Fibroblast of lung (primary cell): ENCODE measurements at places on chromosomes 5 and 9. TPM values are rescaled to one million over a fixed set of nuclear protein-coding genes. Genes with fewer than 3 reads are reported as not detected.

DNA sequence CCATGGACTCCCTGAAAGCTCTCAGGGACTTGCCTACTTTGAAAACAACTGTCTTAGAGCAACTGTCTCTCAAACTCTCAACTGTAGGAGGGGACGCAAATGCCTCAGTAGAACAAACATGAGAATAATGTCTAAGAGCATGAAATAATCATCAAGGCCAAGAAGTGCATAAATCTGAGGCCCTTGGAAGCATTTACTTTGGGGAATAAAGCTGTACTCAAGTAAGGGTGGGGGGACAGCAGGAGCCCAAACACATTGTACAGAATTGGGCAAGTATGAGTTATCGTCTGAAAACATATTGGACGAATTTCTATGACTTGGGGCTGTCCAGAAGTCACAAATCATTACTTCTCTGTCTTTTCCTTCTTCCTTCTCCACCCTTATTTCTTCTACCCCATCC, 96.3 kb upstream of the HMHB1 start:
- no peaks in the 10 kb centered on the region for H3K27me3 ChIP-seq
- no peak for DNase-seq
- no peaks in the 10 kb centered on the region for H3K36me3 ChIP-seq
- H3K4me1 ChIP-seq = peaks cover 2% of the 10 kb centered on the region
- no peak overlapping the region for H3K27ac ChIP-seq

Gene CRHBP
- 0.17 and 0.18 TPM in 2 replicates for polyA plus RNA-seq

DNA sequence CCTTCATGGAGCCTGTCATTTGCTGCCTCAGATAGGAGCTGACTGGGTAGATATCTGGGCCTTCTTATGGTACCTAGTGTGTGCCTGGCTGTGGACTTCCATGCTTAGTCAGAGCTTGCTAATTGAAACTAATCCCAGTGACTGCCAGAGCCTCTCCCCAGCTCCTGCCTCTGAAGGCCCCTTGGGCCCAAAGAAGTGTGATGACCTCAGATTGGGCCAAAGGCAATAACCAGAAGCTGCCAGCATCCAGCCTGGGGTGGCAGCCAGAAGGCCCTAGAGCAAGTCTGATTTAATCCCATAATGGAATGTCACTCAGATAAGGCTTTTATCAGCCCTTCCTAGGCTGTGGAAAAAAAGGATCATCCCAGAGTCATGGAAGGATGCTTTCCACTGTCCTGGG, 17.1 kb upstream of the CDC23 start:
- H3K27me3 ChIP-seq = no peaks in the 10 kb centered on the region
- no peak overlapping the region for H3K27ac ChIP-seq
- peak; percentile 48 for DNase-seq
- H3K4me3 ChIP-seq = no peak overlapping the region
- no peaks in the 10 kb centered on the region for H3K4me1 ChIP-seq

GRCh38 chr9:114384836-114385396, 2.9 kb downstream of the AKNA start:
- DNase-seq = no peak
- no peaks in the 10 kb centered on the region for H3K27me3 ChIP-seq
- peaks cover 34% of the 10 kb centered on the region for H3K4me1 ChIP-seq
- H3K36me3 ChIP-seq = no peaks in the 10 kb centered on the region
- H3K4me3 ChIP-seq = no peak overlapping the region
- peak overlapping the region; percentile 72 for H3K27ac ChIP-seq

- H3K4me3 ChIP-seq = no peak overlapping the region
- DNase-seq = no peak
- H3K27ac ChIP-seq = no peak overlapping the region
- H3K4me1 ChIP-seq = peaks cover 2% of the 10 kb centered on the region
- no peaks in the 10 kb centered on the region for H3K27me3 ChIP-seq
- H3K36me3 ChIP-seq = no peaks in the 10 kb centered on the region
Observed at GRCh38 chr5:156379206-156379605, 52.2 kb downstream of the SGCD start.

DNA sequence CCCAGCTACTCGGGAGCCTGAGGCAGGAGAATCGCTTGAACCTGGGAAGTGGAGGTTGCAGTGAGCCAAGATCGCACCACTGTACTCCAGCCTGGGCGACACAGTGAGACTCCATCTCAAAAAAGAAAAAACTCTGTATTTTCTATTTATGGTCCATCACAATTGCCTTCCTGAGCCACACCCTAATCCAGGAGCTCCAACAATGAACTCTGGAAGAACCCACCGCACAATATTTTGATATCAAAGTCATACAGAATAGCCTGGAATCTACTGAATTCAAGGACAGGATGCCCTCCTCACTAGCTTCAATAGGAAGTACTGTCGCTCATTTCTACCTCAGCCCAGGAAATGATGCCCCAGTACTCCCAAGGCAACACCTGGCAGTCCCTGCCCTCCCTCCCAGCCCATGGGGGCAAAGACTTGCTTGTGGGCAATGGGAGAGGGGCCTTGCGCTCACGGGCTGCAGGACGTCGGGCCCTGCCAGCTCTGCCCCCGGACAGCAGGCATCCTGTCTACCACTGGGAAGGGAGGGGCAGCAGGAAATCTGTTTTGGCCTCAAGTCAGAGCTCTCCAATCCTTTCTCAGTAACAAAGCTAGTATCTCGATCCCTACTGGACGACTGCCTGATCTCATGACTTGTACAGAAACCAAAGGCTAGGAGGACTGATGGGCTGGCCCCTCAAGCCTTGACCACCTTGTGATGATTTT, 19.7 kb downstream of the UBAC1 start:
- no peaks in the 10 kb centered on the region for H3K27me3 ChIP-seq
- no peak overlapping the region for H3K4me3 ChIP-seq
- no peak for DNase-seq
- H3K4me1 ChIP-seq = no peaks in the 10 kb centered on the region

GRCh38 chr9:27563738-27564430, 9.4 kb downstream of the C9orf72 start:
- no peaks in the 10 kb centered on the region for H3K27me3 ChIP-seq
- H3K4me3 ChIP-seq = no peak overlapping the region
- no peaks in the 10 kb centered on the region for H3K4me1 ChIP-seq
- no peak for DNase-seq
- no peaks in the 10 kb centered on the region for H3K36me3 ChIP-seq

DNA sequence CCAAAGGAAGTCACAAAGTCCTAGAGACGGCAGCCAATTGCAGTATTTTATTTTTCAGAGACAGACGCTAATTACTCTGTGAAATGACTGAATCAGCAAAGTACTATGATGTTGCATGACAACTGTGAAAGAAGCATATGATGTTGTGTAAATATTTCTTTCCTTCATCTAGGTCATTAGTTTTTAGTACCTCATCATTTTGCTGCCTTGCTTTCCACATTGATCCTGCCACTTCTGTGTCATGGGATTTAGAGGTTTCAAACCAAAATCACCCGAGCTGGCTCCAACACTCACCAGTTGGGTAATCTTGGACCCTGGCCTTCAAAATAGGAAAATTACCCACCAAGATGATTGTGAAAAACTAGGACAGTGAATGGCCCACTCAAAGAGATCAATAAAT, 585.2 kb downstream of the ACTL7B start:
- DNase-seq = no peak
- no peaks in the 10 kb centered on the region for H3K36me3 ChIP-seq
- H3K27ac ChIP-seq = no peak overlapping the region
- H3K27me3 ChIP-seq = no peaks in the 10 kb centered on the region
- H3K4me1 ChIP-seq = no peaks in the 10 kb centered on the region
- no peak overlapping the region for H3K4me3 ChIP-seq

GRCh38 chr5:65902104-65902503, 24.3 kb upstream of the ERBIN start:
- no peaks in the 10 kb centered on the region for H3K36me3 ChIP-seq
- no peaks in the 10 kb centered on the region for H3K4me1 ChIP-seq
- DNase-seq = no peak
- H3K27ac ChIP-seq = no peak overlapping the region
- H3K27me3 ChIP-seq = no peaks in the 10 kb centered on the region
- H3K4me3 ChIP-seq = no peak overlapping the region

- no peak overlapping the region for H3K27ac ChIP-seq
- no peak overlapping the region for H3K4me3 ChIP-seq
- no peak for DNase-seq
- peaks cover 9% of the 10 kb centered on the region for H3K4me1 ChIP-seq
- peaks cover 6% of the 10 kb centered on the region for H3K36me3 ChIP-seq
Observed at GRCh38 chr5:177325868-177326381, 14.2 kb upstream of the MXD3 start.

- peak; percentile 75 for DNase-seq
- H3K4me1 ChIP-seq = peaks cover 13% of the 10 kb centered on the region
- H3K4me3 ChIP-seq = no peak overlapping the region
- no peaks in the 10 kb centered on the region for H3K36me3 ChIP-seq
- no peaks in the 10 kb centered on the region for H3K27me3 ChIP-seq
- peak overlapping the region; percentile 81 for H3K27ac ChIP-seq
Observed at GRCh38 chr5:67010684-67011409, 185.8 kb downstream of the CD180 start.

- no peak overlapping the region for H3K27ac ChIP-seq
- DNase-seq = peak; percentile 98
Observed at GRCh38 chr5:16894236-16895057, 41.6 kb downstream of the MYO10 start.

DNA sequence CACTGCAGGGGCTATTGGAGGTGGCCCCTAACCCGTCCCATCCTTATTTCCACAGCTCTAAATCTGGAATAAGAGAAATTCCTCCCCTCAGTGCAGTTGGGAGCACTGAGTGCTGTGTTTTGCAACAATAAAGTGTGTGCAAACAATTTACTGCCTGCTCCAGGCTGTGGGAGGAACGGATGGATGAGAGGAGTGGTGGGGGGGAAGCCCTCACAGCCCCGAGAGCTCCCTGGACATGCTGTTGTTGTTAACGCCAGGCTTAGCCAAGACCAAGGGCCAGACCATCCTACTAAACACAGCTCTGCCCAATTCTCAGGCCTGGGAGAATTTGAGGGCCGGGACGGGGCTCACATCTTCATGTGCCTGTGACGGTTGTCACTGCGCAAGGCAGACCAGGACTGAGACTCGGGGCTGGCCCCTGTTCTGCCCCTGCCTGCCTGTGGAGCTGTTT, 200.2 kb downstream of the DAB2IP start:
- DNase-seq = no peak
- H3K27me3 ChIP-seq = no peaks in the 10 kb centered on the region
- no peak overlapping the region for H3K27ac ChIP-seq
- no peaks in the 10 kb centered on the region for H3K4me1 ChIP-seq
- no peak overlapping the region for H3K4me3 ChIP-seq

DNA sequence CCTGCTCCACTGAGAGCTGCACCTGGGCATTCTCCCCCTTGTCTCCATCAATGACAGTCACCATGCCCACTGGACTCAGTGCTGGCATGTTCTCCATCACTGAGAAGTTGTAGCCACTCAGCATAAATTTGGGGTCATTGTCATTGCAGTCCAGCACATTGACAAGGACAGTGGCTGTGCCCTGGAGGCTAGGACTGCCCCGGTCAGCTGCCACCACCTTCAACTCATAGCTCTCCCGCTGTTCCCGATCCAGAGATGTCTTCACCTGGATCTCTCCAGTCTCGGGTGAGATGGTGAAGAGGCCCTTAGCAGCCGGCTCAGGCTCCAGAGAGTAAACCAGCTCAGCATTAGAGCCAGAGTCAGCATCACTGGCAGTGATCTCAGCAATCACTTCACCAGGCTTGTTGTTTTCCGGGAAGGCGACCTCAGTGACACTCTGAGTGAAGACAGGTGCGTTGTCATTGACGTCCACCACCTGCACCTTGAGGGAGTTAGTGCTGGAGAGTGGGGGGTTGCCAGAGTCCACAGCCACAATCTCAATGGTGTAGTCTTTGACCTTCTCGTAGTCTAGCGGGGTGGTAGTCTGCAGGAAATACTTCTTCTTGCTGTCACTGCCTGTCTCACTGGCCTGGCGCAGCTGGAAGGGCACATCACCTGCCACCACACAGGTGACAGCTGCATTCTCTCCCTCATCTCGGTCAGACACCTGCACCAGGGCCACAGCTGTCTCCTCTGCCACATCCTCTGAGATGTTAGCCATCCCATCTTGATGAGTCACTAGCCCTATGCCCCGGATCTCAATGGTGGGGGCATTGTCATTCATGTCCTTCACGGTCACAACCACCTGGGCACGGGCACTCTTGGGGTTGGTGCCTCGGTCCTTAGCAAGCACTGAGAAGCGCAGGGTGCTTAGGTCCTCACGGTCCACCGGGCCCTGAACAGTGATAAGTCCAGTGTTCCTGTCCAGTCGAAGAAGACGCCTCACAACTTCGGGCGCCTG, 13.5 kb downstream of the PCDH1 start:
- H3K27me3 ChIP-seq = peaks cover 20% of the 10 kb centered on the region
- H3K36me3 ChIP-seq = no peaks in the 10 kb centered on the region
- no peak for DNase-seq
- no peak overlapping the region for H3K4me3 ChIP-seq
- H3K27ac ChIP-seq = no peak overlapping the region
- H3K4me1 ChIP-seq = no peaks in the 10 kb centered on the region

Gene PRSS3
- 2.9 and 11.4 TPM in 2 replicates for polyA plus RNA-seq

GRCh38 chr9:33080534-33080933, 4.1 kb upstream of the SMU1 start:
- no peaks in the 10 kb centered on the region for H3K36me3 ChIP-seq
- DNase-seq = no peak
- H3K4me1 ChIP-seq = no peaks in the 10 kb centered on the region
- no peak overlapping the region for H3K27ac ChIP-seq
- no peaks in the 10 kb centered on the region for H3K27me3 ChIP-seq

DNA sequence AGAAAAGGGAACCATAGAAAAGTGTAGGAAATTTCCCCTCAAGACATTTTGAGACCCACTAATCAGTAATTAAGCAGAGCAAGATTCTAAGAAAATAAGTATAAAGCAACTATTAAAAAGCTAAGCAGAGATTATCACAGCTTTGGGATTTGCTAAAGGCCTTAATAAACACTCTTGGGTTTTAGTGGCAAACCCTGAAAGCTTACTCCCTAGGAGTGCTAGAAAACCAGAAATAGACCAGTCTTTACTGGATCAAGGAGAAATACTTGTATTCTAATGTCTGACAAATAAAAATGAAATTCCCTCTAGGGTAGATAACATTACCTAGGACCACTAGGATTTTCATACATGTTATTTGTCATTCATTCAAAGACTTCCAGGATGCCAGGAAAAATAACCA, 510.8 kb downstream of the SPATA31D1 start:
- H3K36me3 ChIP-seq = no peaks in the 10 kb centered on the region
- no peak for DNase-seq
- H3K27me3 ChIP-seq = no peaks in the 10 kb centered on the region

Gene ABCA1
- polyA plus RNA-seq = 11.5 and 22.4 TPM in 2 replicates

Gene SARDH
- polyA plus RNA-seq = 0.49 and 2.5 TPM in 2 replicates

Gene SLC36A3
- polyA plus RNA-seq = not detected in 2 replicates

Gene NME5
- polyA plus RNA-seq = 1.2 and 1.8 TPM in 2 replicates

Gene SHISAL2B
- polyA plus RNA-seq = not detected in 2 replicates

Gene CDH12
- 0.02 TPM in 1 of 2 replicates, not detected in the other for polyA plus RNA-seq

- DNase-seq = peak; percentile 99
- H3K4me1 ChIP-seq = peaks cover 16% of the 10 kb centered on the region
- no peak overlapping the region for H3K4me3 ChIP-seq
- peak overlapping the region; percentile 74 for H3K27ac ChIP-seq
- no peaks in the 10 kb centered on the region for H3K27me3 ChIP-seq
Observed at GRCh38 chr5:65190328-65191053, 291.2 kb downstream of the ADAMTS6 start.

Gene LCN15
- not detected in 2 replicates for polyA plus RNA-seq

Gene NXNL2
- 0.44 and 0.50 TPM in 2 replicates for polyA plus RNA-seq
